LNCaP clone FGC (cell line): ENCODE measurements at places on chromosomes 7 and 10.

- no peak for DNase-seq
Observed at GRCh38 chr10:6025683-6026255, 36.4 kb downstream of the IL2RA start.

- no peak for DNase-seq
Observed at GRCh38 chr10:58393317-58393716, 8.1 kb downstream of the TFAM start.

GRCh38 chr7:139183878-139184338, 47.1 kb upstream of the UBN2 start:
- DNase-seq = no peak

DNA sequence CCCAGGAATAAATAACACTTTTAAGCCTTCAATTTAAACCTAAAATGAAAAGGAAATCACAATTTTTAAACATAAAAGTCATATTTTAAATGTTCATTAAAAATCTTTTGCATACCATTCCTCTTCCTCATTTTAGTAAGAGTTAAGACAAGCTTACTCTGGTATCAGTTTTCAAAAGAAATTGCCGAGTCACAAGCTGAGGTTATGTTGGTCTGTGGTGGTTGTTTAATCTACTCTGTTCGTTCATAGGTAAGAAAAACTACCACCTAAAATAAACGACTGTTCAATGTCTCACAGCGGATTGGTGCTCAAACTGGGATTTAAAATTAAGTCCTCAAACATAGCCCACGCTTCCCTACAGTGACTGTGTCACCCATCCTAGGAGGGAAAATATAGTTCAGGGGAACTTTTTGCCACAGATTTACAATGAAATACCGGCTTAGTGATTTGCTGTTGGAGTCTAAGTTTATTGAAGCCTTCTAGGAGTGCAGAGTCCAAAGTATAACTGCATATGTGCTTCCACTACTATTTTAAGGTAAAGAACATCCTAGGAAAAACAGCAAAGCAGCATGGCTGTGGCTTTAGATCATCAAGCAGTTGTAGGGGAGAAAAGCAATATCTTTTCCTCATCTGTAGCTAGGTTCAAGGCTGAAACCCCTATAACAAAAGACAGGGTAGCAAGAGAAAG, 61.1 kb downstream of the GNAT3 start:
- DNase-seq = no peak

DNA sequence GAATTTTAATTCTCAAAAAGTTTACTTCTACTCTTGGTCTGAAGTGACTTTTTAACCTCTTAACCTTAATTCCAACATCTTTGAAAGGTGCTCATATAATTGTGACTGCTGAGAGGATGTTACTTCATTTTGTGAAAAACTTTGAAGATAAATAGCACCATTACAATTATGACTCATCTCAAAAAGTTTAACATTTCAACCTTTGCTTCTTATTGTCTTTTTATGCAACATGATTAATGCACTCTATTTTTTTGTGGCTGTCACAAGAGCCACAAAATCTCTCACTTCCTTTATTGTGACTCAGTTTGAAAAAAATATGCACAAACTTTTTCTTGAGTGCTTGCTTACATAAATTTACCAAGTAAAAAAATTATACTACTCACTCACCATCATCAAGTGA, 383.1 kb downstream of the LRRTM3 start:
- DNase-seq = no peak

- no peak for DNase-seq
Observed at GRCh38 chr7:36639826-36640225, 84.5 kb downstream of the AOAH start.

DNA sequence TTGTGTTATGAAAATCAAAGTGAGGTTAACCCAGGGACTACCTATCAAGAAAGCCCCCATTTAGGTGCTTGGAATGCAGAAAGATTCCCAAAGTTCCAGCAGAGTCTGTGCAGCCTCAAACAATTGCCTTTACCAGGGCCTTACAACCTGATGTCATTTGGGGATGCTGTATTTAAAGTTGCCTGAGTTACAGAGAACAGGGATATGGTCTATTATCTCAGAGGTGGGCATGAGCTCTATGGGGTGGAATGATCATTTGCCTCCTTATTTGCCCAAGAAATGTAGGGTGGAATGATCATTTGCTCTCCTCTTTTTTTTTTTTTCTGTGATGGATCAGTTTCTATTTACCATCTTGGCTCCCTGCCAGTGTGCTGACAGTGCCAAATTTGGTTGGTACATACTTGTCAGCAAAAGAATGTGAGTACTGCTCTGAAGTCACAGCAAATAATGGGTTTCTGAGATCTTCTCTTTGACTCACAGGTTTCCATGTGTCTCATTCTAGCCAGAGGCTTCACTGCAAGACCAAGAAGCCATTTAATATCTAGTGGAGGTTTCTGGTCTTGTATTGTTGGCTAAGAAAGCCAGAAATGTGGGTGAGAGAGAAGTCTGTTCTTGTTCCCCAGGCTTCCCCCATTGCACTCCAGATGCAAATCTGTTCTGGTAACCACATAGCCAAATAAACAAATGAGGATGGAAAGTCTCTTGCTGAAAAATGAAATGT, 45.5 kb upstream of the ZNRF2 start:
- DNase-seq = peak; percentile 87
